GM12891 (cell line): ENCODE measurements at places on chromosomes 12 and 14.

DNA sequence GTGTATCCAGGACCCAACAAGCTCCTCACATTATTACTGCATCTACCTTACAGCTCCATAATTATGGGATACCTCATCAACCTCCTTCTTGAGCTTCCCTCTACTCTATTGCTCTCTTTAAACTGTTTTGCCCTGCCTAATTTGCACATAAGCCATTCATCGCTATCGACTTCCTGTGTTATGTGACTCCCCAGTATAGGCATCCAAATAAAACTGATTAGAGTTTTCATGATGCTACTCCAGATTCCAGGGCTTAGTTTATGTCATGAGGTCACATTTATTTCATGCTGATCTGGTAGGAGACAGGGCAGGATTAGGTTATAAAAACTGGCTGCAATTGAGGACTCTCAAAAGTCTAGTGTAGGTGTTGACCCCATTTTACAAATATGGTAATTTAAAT lies 569.9 kb upstream of the MGAT4C start:
- no peak for DNase-seq

DNA sequence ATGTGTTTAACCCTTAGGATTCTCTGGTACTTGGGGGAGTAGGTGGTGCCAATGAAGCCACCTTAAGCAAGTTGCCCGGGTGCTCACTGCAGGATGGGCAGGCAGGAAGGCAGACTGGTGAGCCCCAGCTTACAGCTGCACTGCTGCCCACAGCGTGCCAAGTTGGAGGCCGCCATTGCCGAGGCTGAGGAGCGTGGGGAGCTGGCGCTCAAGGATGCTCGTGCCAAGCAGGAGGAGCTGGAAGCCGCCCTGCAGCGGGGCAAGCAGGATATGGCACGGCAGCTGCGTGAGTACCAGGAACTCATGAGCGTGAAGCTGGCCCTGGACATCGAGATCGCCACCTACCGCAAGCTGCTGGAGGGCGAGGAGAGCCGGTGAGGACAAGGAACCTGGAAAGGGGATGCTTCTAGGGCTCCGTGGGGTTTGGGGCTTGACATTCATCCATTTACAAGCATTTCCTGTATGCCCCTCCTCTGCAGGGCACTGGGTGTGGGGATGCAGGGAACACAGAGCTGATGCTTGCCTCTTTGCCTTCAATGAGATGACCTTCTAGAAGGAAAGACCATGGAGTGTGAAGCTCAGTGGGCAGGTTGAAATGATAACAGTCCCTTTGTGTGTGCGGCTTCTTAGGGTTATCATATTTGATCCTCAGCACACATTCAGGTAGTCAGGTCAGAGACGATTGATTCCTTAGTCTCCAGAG lies 12.4 kb downstream of the KRT7 start:
- DNase-seq = no peak

DNA sequence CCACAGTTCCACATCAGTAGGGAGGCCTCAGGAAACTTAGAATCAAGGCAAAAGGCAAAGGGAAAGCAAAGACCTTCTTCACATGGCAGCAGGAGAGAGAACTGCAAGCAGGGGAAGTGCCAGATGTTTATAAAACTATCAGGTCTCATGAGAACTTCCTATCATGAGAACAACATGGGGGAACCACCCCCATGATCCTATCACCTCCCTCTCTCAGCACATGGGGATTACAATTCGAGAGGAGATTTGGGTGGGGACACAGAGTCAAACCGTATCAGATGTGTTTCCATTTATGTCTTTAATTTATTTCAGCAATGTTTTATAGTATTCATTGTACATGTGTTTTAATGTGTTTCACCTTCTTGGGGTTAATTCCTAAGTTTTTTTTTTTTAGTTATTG lies 25.8 kb downstream of the METAP2 start:
- DNase-seq = no peak

GRCh38 chr12:49577589-49578315 lies 9.8 kb upstream of the MCRS1 start:
- no peak for DNase-seq

GRCh38 chr12:120363274-120363855 lies 5.6 kb downstream of the MSI1 start:
- DNase-seq = no peak

DNA sequence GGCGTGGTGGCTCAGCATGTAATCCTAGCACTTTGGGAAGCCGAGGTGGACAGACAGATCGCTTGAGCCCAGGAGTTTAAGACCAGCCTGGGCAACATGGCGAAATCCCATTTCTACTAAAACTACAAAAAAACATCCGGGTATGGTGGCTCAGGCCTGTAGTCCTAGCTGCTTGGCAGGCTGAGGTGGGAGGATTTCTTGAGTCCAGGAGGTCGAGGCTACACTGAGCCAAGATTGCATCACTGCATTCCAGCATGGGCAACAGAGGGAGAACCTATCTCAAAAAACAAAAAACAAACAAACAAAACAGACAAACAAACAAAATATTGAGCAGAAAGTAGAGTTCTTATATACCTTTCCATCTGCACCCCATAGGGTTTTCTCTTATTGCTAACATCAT lies 9.0 kb upstream of the SLC25A21 start:
- DNase-seq = no peak
